ENCODE measurements at places on chromosomes 7 and 10.

DNA sequence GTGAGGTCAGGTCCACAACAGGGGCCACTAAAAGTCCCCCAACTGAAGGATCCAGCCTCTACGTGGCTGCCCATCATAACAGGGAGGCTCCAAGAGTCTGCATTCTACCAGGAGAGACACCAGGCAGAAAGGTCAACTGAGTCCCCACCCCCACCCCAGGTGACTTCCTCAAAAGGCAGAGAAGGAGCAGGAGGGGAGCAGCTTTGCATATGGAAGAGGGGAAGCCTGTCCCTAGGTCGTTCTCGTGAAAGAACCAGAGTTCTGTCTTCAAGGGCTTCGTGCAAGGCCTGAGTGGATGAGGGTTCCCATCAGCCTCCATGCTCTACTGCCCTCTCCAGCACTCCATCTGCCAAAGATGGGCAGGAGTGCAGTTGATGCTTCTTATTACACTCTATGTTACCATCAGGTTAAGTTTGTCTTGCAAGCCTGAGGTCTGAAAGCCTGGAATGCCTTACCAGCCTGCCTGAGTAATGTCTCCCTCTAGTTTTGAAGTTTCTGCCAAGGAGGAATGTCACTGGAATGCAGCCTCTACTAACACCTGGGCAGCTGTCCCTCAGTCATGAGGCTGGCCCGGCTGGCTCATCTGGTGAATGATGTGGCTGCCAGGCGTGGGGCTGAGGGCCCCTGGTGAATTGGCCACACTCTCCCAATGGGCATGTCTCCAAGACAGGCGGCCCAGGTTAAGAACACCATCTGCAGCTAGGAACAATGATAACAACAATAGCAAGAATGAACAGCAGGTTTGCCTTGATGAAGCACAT is 54.3 kb upstream of the SMNDC1 start:
- DNase-seq, result no peak

DNA sequence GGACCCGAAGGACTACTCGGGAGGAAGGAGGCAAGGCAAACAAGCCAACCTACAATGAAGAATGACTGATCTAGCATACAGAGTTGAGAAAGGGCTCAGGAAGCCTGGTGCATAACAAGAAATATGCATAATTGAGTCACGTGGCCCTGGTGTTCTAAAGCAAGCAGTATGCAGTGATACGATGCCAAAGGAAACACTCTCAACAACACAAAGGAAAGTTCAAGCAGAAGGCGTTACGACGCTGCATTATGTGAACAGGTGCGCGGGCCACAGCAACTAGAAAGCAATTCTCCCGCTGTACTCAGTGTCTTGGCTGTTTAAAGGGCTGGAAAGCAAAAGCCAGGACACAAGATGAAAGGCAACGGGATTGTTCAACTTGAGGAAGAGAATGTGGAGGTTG is 100.8 kb downstream of the PRTFDC1 start:
- peak; percentile 10 for DNase-seq

DNA sequence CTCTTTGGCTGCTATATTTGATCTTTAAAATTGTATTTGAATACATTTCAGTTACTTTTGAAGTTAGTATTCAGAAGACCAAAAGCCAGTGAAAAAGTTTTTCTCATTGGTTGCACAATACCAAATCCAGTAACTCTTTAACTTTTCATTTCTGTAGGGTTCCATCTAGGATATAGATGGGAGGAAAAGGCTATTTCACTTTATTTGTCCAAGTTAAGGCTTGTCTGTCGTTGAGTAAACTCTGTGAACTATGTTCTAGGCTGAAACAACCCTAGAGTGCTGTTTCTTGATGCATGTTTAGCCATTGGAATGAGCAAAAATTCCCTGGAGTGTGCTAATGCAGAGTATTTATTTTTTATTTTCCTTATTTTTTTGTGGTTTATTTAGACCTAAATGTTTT is 834.7 kb upstream of the KCND2 start:
- DNase-seq, result no peak

GRCh38 chr7:95963446-95963990 is 191.2 kb downstream of the DYNC1I1 start:
- DNase-seq, result no peak

GRCh38 chr10:102085336-102085735 is 20.2 kb downstream of the HPS6 start:
- DNase-seq, result no peak

DNA sequence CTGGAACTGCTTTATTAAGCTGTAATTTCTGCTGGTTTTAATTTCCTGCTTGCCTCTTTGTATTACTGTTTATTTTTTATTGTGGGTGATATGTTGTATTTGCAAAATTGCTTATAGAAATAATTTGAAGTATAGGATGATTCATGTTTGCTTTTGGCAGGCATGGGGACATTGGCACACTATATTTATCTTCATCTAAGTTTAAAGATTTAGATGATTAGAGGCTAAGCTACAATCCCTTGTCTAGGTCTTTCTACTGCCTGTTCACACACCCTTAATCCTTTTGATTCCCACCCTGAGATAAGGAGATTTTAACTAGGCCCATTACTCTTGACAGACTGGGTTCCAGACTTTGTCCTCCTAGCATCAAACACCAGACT is 182.8 kb upstream of the KAT6B start:
- DNase-seq, result no peak
